NCI-H1436 treated with DMSO at 0.1 percent for 48 hours (cell line): ENCODE measurements at places on chromosomes 6 and 20.

GRCh38 chr6:79543886-79544285 is 6.7 kb upstream of the LCA5 start:
- DNase-seq: no peak

DNA sequence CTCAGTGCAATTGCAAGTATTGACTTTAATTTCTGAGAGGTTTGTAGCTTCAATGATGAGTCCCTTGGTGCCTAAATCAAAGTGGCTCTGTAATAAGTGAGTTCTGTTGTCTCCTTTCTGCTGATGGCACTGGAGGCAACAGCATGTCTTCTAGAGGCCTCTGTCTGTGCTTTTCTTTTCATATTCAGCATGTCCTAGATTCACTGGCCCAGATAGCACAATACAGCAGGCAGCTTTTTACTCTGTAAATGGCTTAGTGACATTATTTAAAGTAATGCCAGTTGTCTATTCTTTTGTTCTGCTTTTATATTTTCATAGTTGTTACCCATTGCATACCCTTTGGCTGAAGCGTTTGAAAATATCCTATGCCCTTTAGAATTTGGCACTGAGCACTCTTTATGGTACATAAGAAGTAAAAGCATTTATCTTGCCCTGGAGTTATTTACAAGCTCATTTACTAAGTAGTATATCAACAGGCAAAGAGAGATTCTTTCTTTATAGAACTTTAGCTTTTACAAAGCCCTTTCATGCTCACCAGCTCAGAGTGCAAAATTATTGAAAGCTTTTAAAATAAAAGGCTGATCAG is 271.5 kb upstream of the KCNQ5 start:
- DNase-seq: no peak

DNA sequence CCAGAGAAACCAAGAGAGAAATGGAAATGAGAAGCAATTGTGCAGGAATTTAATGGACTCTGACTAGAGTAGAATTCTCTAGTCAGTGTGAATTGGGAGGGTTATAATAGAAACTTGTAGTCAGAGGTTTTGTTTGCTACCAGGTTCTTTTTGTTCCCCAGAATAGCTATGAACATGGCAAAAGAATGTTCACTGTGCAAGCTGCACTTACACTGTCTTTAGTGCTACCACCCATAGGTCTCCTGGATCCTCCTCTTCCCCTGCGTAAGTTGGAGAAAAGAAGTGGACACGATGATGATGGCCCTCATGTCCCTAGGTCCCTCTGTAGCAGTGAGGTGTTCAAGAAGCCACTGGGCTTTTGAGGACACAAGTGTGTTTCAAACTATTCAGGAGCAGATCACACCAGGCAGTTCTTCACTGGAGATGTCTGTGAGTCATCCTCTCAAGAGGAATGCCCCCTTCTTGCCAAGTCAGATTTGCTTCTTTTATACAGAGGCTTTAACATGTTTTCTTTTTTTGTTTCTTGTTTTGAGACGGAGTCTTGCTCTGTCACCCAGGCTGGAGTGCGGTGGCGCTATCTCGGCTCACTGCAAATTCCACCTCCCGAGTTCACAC is 47.6 kb upstream of the SMIM8 start:
- no peak for DNase-seq

DNA sequence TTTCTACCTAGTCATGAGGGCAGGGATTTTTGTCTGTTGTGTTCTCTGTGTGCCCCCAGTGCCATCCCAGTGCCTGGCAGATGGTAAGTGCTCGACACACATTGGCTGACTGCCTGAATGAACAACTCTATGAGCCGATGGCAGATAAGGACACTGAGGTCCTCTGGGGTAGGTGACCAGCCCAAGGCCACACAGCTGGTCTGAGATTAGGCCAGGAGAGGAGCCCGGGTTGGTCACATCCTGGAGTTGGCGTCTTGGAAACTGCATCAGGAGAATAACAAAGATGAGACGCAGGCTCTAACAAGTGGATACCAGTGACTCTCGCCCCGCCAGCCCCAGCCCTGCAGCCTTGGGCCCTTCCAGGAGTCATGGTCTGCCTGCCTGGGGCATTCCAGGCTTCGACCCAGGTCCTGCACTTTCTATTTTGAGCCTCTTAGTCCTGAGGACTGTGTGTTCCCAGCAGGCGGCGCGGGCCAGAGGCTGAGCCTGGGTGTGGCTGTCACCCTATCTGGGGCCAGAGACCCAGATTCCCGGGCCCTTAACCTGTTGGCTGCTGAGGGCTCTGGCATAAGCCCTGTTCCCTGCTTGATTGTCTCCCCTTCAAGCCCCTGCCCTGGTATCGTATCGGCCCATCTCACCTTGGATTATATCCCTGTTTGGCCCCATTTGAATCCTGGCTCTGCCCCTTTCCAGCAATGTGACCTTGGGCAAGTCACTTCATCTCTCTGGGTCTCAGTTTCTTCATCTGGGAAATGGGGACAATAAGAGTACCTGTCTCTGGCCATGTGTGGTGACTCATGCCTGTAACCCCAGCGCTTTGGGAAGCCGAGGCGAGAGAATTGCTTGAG is 88.3 kb downstream of the CEBPB start:
- no peak for DNase-seq

- no peak for DNase-seq
These were observed 9.4 kb upstream of the SRC start for GRCh38 chr20:37336369-37337207.

- no peak for DNase-seq
These were observed 41.6 kb downstream of the KCNQ2 start for GRCh38 chr20:63430891-63431290.

DNA sequence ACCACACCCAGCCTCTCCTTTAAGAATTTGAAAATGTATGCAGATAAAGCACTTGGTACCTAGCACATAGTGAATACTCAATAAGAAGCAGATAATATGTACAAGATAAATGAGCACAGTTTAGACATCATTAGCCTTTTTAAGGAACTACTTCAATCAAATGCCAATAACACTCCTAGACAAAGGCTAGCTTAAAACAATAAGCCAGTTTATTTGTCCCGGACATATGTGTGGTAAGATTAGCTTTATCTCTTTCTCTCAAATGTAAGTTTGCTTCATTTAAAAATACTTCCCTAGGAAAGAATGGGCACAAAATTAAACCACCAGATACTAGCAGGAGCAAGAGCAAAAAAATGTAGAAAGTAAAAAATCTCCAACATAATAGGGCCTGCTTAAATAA is 73.8 kb downstream of the MAP3K5 start:
- no peak for DNase-seq

DNA sequence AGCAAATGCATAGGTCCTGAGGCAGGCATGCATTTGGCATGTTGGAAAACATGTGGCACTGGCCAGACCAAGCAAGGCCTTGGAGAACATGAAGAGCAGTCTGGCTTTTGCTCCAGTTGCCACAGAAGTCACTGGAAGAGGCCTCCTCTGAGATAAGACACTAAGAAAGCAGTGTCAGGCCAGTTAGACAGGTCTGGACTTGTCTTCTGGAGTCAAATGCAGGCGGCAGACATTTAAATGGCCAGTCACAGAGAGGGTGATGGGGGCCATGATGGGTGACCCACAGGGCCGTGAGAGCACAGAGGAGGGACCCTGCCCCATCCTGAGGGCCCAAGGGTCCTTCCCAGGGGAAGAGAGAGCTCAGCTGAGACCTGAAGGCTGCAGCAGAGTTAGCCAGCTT is 26.7 kb upstream of the ADA start:
- DNase-seq: no peak

DNA sequence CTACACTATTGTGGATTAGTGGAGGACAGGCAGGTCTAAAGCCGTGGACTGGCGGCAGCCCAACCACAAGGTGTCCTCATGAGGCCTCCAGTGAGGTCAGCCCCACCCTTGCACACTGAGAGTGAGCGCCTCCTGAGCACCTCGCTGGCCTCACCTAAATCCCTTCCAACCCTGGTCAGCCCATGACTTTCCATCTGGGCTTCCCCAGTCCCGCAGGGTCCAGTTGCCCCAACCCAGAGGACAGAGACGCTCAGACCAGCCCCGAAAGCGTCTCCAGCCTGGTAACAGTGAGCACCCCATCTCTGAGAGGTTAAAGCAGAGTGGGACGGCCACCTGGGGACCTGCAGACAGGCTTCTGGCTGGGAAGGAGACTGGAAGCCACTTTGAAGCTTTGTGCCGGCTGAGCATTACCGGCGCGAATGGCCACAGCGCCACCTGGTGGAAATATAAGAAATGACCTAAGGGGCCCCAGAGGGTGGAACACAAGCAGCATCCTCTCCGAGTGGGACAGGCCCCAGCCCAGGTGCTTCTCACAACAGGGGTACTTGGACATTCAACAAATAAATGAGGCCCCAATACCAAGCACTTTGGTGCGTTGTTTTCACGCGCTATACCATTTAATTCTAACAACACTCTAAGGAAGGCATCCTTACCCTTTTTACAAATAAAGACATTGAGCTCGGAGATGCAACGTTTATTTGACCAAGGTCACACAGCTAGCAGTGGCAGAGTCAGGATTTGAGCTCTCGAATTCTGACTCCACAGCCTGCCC is 65.7 kb upstream of the TOP1 start:
- DNase-seq: no peak

GRCh38 chr6:124536157-124536841 is 425.9 kb upstream of the RNF217 start:
- DNase-seq: no peak

DNA sequence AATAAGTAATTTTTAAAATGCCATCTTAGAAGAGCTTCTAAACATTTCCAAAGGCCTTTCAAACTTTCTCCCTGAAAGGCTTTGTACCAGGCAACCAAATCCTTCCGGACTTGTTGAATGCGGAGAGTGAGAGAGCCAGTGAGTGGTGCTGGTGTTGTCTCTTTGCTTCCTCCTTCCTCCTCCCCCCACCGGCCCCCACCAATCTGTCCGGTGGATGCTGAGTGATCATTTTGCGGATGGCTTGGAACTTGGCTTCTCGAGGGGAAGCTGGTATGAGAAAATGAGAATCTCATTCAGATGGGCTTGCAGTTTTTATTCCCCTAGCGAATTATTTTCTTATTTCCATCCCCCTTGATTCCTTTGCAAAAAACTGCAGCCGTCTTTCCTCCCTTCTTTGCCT is 97.3 kb downstream of the ANKRD60 start:
- no peak for DNase-seq

GRCh38 chr6:49646130-49646824 is 9.6 kb upstream of the RHAG start:
- no peak for DNase-seq

GRCh38 chr6:34717466-34717865 is 20.9 kb upstream of the ILRUN start:
- DNase-seq: no peak

GRCh38 chr6:127022302-127022701 is 96.2 kb upstream of the RSPO3 start:
- no peak for DNase-seq

DNA sequence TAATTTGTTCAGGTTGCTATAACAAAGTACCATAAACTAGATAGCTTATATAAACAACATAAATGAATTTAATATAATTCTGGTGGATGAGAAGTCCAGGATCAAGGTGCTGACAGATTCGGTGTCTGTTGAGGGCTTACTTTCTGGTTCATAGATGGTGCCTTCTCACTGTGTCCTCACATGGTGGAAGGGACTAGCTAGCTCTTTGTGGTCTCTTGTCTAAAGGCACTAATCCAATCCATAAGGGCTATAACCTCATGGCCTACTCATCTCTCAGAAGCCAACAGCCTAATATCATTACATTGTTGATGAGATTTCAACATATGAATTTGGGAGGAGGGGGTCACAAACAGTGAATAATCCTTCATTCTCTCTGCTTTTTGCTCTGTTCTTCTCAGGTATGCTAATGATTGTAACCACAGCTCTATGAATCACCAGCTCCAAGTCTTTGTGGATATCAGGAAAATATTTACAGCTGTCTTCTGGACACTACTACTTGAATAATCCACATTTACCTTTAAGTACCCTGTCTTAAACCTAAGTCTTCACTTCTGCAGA is 122.3 kb downstream of the NKAIN2 start:
- no peak for DNase-seq

- no peak for DNase-seq
These were observed 705.5 kb upstream of the MAN1A1 start for GRCh38 chr6:120055071-120055470.
